Cortex of kidney (tissue), 1 donor: ENCODE measurements at places on chromosomes 6 and 20.

GRCh38 chr6:33343953-33344611 lies 26.5 kb upstream of the ZBTB22 start:
- no peak for DNase-seq

- no peak for DNase-seq
Observed at GRCh38 chr20:43938932-43939761, 24.5 kb downstream of the TOX2 start.

- no peak for DNase-seq
Observed at GRCh38 chr6:96466147-96466863, 55.3 kb upstream of the UFL1 start.

DNA sequence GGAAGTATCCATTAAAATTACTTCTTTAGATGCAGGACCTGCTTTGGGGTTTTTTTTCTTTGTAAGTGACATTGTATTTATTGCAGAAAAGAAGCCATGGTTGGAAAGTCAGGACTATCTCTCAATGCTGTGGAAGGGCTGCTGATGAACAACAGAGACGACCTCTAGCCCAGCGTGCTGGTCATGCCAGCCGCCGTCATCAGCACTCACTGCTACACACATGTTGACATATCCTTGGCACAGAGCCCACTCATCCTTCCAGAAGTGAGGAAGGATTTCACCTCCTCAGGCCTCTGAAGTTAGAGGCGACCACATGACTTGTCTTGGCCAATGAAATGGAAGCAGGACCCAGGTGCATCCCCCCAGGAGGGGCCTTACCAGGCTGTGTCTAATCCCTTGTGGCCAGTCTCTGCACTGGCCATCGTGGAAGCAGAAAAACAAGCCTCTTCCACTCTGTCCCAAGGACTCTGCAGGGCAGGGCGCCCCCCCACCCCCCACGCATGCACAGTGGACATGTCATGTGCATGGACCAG lies 343.5 kb downstream of the TAF4 start:
- no peak for DNase-seq

DNA sequence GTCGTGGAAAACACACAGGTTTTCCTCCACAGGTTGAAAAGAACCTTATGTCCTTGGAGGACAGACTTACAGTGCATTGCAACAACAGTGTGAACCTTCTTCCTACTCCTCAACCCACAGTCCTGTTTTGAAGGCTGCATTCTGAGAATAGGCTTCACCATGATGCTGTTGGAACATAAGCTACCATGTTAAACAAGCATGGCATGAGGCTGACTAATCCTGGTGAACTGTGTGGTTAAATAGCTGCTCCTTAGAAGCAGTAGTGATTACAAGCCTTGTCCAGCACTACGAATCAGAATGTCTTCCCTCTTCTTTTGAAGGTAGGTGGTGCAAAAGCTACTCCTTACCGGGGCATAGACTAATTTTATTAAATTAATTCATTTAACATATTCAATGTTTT lies 368.5 kb upstream of the EPHA7 start:
- DNase-seq, result no peak

DNA sequence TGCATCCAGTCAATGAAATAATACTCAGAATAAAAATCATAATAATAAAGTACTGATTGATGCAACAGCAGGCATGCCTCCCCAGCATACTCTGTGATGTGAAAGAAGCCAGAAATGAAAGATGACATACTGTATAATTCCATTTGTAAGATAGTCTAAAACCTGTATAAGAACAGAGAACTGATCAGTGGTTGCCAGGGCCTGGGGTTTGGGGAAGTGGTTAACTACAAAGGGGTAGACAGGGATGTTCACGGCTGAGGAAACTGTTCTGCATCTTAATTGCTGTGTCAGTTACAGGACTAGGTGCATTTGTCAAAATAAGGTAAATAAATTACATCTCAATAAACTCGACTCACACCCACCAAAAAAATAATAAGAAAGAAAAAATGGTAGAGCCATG lies 81.3 kb upstream of the BMP2 start:
- DNase-seq, result no peak

GRCh38 chr6:4272996-4273395 lies 137.6 kb upstream of the ECI2 start:
- DNase-seq, result no peak

- no peak for DNase-seq
Observed at GRCh38 chr6:98871057-98871456, 36.7 kb downstream of the POU3F2 start.

GRCh38 chr20:63273635-63274380 lies 1.2 kb downstream of the ARFGAP1 start:
- DNase-seq, result no peak

GRCh38 chr6:150729188-150729748 lies 129.6 kb downstream of the PLEKHG1 start:
- no peak for DNase-seq

- DNase-seq, result no peak
Observed at GRCh38 chr6:125931733-125932450, 24.7 kb upstream of the HINT3 start.

- DNase-seq, result no peak
Observed at GRCh38 chr20:38633577-38634093, 32.0 kb downstream of the ARHGAP40 start.

DNA sequence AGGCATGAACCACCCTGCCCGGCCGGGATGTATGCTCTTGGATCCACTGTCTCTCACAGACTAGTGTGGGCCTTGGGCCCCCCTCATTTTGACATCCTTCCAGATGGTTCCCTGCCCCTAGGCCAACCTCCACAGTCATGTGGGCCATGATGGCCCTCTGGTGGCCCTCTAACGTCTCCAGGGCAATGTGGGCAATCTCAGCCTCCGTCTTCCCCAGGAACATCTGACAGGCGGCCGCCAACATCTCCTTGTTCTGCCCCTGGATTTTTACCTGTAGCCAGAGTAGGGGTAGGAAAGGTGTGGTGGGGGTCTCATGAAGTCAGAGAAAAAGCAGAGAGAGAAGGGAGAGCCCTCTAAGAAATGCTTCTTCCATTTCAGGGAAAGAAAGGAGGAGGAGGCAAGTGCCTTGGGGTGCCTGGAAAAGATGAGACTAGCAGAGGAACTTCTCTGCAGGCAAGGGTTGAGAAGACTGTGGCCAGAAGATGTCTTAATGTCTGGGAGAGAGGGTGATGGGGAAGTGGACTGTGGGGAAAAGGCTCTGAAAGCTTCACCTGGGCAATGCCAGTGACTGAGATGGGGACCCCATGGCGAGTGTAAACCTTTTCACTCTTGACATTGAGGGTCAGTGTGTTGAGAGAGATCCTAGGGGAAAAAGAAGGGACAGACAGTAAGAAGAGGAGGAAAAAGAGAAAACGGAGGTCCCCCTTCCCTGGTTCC lies 1.3 kb downstream of the FLOT1 start:
- DNase-seq, result no peak

DNA sequence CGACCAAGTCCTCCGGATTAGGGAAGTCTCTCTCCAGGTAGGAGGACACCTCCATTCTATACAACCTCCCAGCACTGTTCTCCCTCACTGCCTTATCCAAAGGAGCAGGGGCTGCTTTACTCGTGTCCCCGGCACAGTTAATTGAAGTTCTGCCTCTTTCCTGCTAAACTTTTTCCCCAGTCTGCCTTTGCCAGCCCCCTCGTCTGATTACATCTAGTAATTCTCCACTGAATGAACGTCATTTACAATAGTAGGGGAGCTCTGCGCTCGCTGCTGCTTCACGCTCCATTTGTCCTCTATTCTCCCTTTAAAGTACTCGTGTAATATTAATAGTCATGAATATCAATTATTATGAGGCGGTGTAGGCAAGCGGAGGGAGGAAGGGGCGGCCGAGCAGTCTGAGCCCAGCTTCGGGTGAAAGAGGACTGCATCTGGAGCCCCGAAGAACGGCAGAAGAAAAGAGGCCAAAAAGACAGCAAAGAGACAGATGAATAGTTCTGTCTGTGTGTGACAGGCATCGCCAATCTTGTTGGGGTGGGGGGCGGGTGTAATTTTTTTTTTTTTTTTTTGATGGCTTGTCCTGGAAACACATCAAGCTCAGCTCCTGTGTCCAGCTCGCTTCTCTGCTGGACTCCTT lies 2.9 kb downstream of the TFAP2B start:
- DNase-seq, result no peak
